COR-L47 (cell line): ENCODE measurements at places on chromosomes 12 and 14.

GRCh38 chr12:70330158-70330557 lies 35.9 kb upstream of the KCNMB4 start:
- DNase-seq: no peak

GRCh38 chr12:76018111-76018510 lies 13.5 kb downstream of the PHLDA1 start:
- DNase-seq: no peak

DNA sequence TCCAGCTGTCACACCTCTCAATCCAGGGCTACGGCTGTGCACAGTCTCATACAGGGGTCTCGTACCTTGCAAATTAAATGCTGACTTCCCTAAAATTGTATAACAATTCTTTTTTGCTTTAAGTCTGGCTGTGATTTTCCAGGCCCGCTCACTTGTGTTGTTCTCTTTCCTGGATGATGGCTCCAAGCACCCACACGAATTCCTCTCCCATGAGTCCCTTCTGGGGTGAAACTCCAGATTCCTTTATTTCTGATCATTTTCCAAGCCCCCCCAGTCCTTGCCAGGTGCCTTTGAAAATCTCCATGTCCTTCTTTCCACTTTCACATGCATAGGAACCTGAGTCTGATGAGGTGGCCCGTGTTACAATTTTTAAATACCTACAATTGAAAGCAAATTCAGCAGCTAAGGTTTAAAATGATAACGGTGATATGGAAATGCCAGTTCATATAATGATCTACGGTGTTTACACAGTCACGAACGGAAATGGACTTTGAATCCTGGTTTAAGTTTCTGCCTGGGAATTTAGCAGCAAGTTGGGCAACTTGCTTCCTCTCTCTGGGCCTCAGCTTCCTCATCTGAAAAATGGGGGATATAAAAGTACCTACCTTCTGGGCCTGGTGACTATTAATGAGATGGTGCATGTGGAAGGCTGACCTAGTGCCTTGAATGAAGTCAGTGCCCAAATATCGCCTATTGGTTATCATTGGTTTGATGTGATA lies 85.5 kb downstream of the STAB2 start:
- DNase-seq: no peak

GRCh38 chr12:122035292-122035691 lies 13.6 kb downstream of the BCL7A start:
- DNase-seq: no peak

- DNase-seq: peak; percentile 64
Observed at GRCh38 chr12:53174881-53175491, 5.5 kb upstream of the ZNF740 start.

- DNase-seq: no peak
Observed at GRCh38 chr12:21172079-21172478, 41.1 kb downstream of the SLCO1B1 start.

GRCh38 chr12:24172031-24172772 lies 222.7 kb upstream of the SOX5 start:
- no peak for DNase-seq

DNA sequence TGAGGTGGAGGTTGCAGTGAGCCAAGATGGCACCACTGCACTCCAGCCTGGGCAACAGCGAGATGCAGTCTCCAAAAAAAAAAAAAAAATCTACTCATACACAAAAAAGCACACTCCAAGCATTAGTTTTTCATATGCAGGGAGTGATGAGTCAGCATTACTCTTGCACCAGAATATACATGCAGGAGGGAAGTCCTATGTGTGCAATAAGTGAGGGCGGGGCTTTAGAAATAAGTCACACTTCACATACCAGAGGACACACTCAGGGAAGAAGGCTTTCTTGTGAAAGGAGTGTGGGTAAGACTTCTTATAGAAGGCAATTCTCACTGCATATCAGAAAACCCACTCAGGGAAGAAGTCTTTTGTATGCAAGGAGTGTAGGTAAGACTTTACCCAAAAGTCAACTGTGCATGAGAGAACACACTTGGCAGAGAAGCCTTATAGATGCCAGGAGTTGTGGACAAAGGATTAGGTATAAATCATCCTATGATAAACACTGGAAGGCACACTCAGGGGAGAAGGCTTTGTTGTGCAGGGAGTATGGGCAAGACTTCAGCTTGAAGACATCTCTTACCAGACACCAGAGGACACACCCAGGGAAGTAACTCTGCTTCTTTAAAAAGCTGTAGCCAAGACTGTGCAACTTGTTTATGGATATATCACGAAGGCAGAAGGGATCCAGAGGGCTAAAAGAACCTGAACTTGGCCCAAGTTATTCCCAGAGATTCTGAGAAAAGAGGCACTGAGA lies 50.5 kb downstream of the ATF7 start:
- no peak for DNase-seq

GRCh38 chr12:123441523-123442164 lies 5.2 kb upstream of the RILPL2 start:
- no peak for DNase-seq

GRCh38 chr14:91732859-91733477 lies 1.1 kb upstream of the CATSPERB start:
- no peak for DNase-seq

DNA sequence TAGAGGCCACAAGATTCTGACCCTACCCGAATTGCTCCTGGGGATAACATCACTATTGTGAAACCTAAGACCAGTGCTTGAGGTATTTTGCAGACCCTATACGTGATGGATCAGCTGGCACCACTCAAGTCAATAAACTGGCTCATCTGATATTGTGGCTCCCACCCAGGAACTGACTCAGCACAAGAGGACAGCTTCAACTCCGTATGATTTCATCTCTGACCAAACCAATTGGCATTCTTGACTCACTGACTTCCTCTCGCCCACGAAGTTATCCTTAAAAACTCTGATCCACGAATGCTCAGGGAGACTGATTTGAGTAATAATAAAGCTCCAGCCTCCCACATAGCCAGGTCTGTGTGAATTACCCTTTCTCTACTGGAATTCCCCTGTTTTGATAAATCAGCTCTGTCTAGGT lies 1036.1 kb upstream of the TMEM132C start:
- DNase-seq: no peak

DNA sequence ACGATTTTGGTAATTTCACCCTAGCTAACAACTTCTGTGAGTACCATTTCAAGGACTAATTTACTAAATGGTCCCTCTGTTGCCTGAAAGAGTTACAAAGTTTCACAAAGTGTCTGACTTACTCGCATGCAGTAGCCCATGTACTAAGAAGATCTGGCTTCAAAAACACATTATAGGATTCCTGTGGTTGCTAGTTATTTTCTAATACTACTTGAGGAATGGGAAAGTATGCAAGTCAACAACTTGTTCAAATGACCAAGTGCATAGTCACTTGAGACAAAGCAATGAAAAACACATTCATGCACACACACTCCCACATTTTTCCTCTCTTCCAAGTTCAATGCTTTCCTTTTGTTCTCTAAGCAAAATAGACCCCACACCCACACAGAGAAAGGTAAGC lies 219.7 kb upstream of the TMPO start:
- DNase-seq: no peak

GRCh38 chr12:19757317-19757877 lies 318.1 kb downstream of the AEBP2 start:
- DNase-seq: no peak

DNA sequence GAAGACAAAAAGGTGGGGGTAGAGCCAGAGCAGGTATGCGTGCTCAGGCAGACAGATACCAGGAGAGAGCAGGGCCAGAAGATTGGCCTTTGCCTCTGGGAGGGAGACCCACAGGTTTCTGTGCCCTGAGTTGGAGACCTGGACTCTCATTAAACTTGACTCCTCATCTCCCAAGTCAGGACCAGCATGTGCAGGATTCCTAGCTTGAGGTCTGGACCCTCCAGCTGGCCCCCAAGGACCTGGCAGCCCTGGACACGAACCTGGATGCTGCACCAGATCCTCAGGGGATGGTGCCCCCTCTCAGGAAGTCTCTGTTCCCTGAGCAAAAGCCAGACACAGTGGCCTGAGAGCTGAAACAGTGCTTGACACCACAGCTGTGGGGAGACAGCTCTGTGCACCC lies 10.5 kb upstream of the KRT73 start:
- no peak for DNase-seq

DNA sequence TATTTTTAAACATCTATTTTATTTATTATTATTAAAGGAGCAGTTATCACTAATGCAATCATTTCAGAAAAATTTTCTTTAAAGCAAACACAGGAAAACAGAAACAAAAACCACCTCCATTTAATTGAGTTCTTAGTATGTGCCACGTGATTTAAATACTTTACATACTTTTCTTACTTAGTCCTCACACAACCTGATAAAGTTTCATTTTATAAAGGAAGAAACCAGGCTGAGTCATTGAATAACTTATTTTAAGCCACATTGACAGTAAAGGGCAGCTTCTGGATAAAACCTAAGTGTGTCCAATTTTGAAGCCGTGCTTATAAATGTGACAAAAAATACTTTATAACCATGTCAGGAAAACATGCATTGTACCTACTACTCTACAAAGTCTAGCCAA lies 57.1 kb upstream of the PCED1B start:
- no peak for DNase-seq

DNA sequence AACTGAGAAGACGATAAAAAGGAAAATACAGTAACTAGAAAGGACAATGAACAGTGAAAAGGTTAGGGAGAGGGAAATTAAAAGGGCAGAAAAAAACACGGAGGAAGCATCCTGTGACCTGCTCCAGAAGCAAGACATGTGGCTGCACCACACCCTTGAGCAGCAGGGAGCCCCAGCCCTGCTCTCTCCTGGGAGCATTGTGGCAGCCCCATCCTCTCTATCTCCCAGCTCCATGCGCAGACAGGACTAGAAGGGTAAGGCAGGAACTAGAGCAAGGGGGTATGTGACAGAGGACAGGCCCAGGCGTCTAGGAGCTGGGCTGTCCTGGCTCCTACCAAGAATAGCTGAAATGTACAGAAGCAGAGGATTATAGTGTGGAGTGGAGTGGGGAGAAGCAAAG lies 38.6 kb upstream of the SMUG1 start:
- DNase-seq: peak; percentile 40

DNA sequence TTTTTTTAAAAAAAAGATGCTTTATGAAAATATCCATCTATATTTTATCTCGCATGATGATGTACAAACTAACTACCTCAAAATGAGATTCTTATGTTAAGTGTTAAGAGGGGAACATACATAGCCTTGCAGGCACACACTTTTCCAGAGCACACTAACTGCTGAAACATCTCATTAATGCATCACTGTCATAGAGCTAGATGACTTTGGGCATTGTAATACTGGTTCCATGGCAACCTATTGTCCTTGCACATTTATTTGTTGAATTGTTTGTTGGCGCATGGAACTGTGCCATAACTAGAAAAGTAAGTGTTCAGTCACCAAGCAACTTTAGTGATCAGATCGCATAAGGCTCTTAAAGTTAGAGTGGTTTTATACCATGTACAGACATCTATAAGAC lies 348.3 kb downstream of the GALC start:
- peak; percentile 82 for DNase-seq

GRCh38 chr14:70955543-70956480 lies 48.6 kb downstream of the PCNX1 start:
- DNase-seq: peak; percentile 8

DNA sequence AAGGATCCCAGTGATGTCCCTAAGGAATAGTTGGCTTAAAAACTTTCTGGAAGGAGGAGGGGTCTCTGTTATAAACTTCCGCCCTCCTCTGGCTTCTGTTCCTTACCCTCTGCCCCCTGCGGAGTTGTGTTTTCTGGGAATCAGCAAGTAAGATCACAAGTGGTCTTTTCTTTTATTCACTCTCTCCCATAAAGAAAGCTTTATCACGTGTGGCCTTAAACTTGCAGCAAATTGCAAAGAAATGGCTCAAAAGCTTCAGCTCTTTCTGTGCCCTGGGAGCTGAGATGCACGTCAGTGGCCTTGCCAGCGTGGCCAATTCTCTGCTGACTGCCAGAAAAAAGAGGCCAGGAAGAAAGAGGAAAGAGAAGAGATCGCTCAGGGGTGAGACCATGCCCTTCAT lies at the start of gene SLCO1C1:
Gene SLCO1C1, plus strand, starts transcription at position 101 of the 400 bp plus-strand sequence. CDS start 4,245 bp downstream, outside the sequence.
- DNase-seq: no peak

- no peak for DNase-seq
Observed at GRCh38 chr12:68743356-68743755, 2.6 kb upstream of the SLC35E3 start.

DNA sequence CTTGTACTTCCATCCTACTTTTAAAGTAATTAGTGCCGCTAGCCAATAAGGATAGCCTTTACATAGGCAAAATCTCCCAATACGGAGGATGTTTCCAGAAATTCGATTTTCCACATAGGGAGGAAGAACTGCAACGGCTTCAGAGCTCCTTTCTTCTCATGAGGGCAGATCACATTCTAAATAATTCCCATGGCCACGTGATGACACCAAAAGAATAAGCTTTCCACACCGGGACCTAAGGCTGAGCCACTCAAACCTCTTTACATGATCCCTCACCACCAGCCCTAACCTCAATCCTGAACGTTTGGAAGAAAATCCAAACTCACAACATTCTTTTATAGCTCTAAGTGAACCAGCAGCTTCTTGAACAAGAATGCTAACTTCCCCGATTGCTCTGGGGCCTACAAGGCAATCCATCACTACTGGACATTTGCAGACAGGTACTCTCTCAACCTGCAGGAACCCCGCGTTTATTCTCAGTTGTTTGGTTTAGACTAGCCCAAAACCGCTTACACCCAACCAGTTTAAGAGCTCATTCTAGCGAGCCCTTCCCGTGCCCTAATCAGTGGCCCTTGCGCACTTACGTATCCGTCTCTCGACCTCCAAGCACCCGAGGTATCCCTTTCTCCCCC lies 884 bp downstream of the CAPRIN2 start:
- DNase-seq: no peak

DNA sequence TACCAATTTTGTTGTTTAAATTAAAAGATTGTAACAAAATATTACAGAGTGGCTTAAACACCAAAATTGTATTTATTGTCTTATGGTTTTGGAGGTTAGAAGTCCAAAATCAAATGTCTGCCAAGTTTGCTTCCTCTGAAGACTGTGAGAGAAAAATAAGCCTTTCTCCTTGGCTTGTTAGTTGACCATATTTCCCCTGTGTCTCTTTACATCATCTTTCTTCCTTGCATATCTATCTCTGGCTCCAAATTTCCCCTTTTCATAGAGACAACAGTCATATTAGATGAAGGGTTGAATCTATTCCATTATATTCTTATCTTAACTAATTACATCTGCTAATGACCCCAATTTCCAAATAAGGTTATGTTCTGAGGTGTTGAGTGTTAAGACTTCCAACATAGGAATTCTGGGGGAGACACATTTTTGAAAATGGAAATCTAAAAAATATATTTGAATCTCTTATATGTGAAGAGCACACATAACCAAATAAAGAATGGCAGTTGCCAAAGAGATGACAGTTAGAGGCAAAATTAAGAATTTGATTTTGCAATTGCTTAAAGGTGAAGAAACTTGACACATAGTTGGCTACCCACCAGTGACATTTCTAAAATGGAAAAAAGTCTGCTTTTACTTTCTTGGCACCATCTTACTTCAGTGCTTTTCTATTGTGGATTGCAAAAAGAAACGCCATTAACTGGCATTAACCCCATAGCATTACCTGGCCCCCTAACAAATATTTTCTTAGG lies 407.2 kb downstream of the FSCB start:
- DNase-seq: no peak
